Osteocyte (in vitro differentiated cells): ENCODE measurements at places on chromosomes 16 and 17.

- H3K36me3 ChIP-seq = peaks cover 11% of the 10 kb centered on the region
- no peak for DNase-seq
- H3K27ac ChIP-seq = no peak overlapping the region
- H3K27me3 ChIP-seq = no peaks in the 10 kb centered on the region
- no peak overlapping the region for H3K4me3 ChIP-seq
These were observed 10.9 kb downstream of the HDAC5 start for GRCh38 chr17:44112284-44113280.

GRCh38 chr17:82832881-82833475, 6.8 kb downstream of the ZNF750 start:
- peaks cover 10% of the 10 kb centered on the region for H3K36me3 ChIP-seq
- H3K27ac ChIP-seq = no peak overlapping the region
- no peak overlapping the region for H3K4me3 ChIP-seq
- peaks cover 5% of the 10 kb centered on the region for H3K4me1 ChIP-seq
- no peaks in the 10 kb centered on the region for H3K27me3 ChIP-seq
- DNase-seq = no peak

DNA sequence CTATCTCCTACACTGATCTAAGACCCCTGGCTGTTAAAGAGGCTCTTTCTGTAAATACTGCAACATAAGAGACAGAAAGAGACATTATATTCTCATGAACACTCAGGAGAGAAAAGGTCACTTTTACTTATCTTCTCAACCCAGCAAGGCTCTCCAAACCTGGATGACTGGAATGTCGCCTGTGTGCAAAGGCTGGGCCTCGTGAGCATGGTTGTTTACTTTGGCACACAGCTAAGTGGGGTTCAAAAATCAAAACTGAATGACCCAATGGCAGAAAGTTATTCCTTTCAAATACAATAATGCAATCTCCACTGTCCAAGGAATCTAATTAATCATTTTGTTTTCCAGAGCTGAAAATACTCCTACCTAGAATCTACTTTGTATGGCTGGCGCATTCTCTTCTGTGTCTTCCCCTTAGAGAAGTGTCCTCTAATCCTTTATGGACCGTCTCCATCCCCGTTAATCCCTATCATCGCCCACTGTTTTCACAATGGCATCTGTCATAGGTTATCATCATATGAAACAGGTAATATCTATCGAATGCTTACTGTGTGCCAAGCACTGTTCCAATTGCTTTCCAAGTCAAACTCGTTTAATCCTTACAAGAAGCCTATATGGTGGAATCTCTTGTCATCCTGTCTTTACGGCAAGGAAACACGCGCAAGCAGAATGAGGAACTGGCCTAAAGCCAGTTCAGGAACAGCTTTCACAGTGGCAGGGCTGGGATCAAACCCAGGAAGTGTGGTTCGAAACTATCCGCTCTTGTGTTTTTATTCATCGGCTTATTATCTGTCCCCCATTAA, 1.3 kb downstream of the SLX4 start:
- no peak overlapping the region for H3K27ac ChIP-seq
- H3K36me3 ChIP-seq = peaks cover 6% of the 10 kb centered on the region
- peak overlapping the region; percentile 99 for H3K4me3 ChIP-seq
- H3K27me3 ChIP-seq = no peaks in the 10 kb centered on the region
- no peak for DNase-seq

GRCh38 chr17:14637260-14637659, 336.4 kb downstream of the HS3ST3B1 start:
- H3K36me3 ChIP-seq = no peaks in the 10 kb centered on the region
- DNase-seq = no peak
- no peak overlapping the region for H3K4me3 ChIP-seq

- no peak overlapping the region for H3K4me3 ChIP-seq
- H3K27me3 ChIP-seq = no peaks in the 10 kb centered on the region
- H3K36me3 ChIP-seq = no peaks in the 10 kb centered on the region
- no peak overlapping the region for H3K27ac ChIP-seq
These were observed 7.7 kb upstream of the PIEZO1 start for GRCh38 chr16:88792668-88793250.
